ENCODE measurements at places on chromosomes 5 and 9.
A peak's percentile ranks its signal among the peaks of the same experiment; 100 is the strongest.

DNA sequence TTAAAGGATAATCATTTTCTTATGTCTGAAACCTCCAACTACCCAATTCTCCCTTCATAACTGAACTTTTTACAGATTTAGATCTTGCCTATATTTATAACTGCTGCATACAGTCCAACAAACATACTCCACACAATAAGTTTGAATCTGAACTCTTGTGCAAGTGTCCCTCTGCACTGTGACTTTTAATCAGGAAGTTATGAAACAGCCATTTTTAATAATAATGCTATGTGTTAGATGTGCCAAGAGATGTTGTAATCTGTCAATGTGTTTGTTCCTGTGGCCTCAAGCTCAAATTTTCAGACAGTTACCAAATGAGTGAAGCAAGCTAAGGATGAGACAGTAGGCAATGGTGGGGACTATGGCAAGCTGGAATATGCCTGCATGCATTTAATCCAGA is 57.6 kb upstream of the MTAP start:
- DNase-seq, result no peak

DNA sequence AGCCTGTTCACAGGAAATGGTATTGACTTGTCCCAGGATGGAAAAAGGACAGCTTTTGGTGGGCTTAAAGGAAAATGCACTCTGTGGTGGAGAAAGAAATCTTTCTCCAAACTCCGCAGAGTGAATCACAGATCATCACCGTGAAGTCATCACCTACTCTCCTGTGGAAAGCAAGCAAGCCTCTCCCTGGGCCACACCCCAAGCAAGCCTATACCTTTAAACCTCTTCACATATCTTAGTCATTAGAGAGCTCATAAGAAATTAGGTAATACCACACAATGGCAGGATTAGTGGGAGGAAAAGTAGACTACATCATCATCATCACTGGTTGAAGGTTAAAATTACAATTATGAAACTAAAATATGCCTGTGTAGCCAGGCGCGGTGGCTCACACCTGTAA is 23.2 kb downstream of the TLE1 start:
- DNase-seq, result no peak

GRCh38 chr9:116549061-116549664 is 137.9 kb upstream of the TRIM32 start:
- DNase-seq, result no peak

DNA sequence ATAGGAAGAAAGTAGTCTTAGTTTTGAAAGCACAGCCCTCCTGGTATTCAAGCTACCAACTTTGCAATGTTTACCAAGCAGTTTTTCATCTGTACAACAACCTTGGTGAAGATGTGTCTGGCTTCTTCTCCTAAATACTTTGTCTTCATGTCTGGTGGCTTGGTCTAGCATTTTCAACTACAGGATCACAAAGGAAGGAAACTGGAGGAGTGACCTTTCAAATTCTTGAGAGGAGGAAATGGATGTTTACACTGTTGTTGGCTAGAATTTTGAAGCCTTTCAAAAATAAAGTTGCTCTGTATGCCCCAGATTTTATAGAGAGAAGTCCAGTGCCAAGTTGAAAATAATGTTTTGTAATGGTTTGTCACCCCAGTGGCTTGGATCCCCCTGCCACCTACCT is 16.3 kb downstream of the PAM start:
- no peak for DNase-seq

- no peak for DNase-seq
These were observed 116.4 kb downstream of the SV2C start for GRCh38 chr5:76199336-76200318.

- no peak for DNase-seq
These were observed 41.9 kb upstream of the TNFAIP8 start for GRCh38 chr5:119313658-119314605.

GRCh38 chr5:757931-758697 is 26.4 kb downstream of the ZDHHC11B start:
- peak; percentile 59 for DNase-seq

DNA sequence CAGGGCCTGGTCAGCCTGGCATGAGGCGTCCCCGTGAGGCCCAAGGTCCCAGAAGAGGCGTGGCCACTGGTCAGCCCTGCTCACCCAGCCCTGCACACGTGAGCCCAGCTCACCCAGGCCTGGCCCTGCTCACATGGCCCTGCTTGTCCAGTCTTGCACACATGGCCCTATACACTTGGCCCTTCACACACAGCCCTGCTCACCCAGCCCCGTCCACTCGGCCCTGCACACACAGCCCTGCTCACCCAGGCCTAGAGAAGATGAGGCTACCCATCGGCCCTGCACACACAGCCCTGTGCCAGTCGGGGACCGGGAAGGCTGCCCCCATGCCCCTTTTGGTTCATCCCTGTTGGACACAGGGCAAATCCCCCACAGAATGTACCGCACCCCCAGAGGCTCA is 28.4 kb downstream of the ZDHHC11B start:
- peak; percentile 50 for DNase-seq

- no peak for DNase-seq
These were observed 454.9 kb downstream of the ENC1 start for GRCh38 chr5:74185599-74185998.

- DNase-seq, result no peak
These were observed 200.0 kb upstream of the IER5L start for GRCh38 chr9:129377931-129378661.

DNA sequence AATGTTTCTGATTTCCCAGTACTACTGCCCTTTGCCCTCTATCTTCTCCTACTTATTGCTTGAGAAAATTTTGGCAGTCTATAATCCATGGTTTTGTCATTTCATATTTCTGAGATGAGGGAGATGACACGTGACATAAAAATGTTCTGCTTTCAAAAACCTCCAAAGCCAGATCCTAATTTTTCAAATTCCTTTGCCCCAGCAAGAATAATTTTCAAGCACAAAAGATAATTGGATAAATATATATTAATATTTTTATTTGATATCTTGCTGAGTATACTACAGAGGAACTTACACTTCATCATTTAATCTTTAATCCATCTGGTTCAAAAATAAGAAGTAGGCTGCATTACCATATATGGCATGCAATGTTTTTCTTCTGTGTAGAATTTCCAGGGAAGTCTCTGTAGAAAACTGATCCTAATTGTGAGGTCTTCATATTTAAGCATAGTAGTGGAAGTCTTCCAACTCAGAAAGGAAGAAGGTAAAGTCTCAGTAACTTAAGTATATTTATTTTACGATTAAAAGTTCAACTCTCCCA is 1738.8 kb downstream of the EFNA5 start:
- DNase-seq, result no peak

GRCh38 chr5:180785121-180785781 is 17.4 kb downstream of the MGAT1 start:
- peak; percentile 45 for DNase-seq

DNA sequence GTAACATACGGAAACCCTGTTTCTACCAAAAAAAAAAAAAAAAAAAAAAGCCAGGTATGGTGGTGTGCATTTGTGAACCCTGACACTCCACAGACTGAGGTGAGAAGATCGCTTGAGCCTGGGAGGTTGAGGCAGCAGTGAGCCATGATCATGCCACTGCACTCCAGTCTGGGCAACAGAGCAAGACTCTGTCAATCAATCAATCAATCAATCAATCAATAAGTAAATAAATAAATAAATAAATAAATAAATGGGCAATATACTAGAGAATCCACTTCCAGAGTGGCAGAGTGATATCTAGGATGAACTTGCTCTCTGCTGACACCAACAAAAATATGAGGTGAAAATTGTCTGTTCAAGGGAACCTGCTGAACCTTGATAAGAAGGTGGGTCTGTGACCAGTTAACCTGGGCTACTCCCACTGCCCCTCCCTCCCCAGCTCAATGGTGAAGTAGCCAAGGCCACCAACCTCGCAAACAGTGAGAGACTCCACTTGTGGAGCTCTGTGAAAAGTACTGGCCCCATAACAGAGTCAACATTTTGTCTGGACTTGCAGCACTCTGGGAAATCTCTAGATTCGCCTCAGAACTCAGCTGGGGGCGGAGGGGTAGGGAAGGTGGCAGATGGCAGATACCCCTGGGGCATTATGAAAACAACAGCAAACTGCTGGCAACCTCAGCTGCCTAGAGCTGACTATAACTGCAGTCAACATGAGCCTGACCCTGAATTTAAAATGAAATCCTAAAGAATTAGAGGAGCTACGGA is 163.7 kb downstream of the ROR2 start:
- no peak for DNase-seq

GRCh38 chr5:59753599-59753998 is 139.9 kb downstream of the PDE4D start:
- DNase-seq, result no peak

DNA sequence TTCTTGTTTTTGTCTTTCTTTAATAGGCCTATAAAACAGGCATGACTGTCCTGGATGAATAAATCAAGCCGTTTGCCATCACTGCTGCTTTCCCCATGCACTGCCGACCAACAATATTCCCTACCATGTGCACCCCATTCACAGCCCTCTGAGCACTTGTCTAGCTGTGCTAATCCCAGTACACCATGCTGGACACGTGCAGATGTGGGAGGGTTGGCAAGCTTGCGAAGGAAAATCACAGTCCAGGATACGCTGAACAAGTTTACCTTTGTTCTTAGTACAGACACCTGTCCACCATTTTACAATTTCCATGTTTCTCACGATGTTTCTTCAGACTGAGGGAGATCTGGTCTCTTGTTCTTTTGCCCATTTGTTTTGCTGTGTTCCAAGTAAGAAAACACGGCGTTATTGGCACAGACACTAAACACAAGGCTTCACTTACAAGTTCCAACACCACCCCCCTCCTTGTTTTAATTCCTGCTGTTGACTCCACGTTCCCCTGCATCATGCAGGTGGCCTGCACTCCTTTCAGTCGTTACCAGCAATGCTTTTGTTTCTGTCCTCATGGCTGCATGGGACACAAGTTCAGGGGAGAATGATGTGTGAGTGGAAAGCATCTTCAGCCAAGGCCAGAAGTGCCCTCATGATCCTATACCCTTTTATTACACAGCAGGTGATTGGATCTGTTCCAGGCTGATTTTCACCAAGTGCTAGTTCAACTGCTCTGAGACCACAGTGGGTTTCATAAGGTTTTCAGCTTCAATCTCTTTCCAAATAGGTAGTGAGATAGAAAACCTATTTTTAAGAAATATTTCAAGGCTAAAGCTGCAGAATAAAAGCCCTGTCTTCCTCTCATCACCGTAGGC is 608.9 kb downstream of the IRX1 start:
- no peak for DNase-seq

GRCh38 chr9:86326536-86326935 is 27.7 kb downstream of the TUT7 start:
- DNase-seq, result no peak

DNA sequence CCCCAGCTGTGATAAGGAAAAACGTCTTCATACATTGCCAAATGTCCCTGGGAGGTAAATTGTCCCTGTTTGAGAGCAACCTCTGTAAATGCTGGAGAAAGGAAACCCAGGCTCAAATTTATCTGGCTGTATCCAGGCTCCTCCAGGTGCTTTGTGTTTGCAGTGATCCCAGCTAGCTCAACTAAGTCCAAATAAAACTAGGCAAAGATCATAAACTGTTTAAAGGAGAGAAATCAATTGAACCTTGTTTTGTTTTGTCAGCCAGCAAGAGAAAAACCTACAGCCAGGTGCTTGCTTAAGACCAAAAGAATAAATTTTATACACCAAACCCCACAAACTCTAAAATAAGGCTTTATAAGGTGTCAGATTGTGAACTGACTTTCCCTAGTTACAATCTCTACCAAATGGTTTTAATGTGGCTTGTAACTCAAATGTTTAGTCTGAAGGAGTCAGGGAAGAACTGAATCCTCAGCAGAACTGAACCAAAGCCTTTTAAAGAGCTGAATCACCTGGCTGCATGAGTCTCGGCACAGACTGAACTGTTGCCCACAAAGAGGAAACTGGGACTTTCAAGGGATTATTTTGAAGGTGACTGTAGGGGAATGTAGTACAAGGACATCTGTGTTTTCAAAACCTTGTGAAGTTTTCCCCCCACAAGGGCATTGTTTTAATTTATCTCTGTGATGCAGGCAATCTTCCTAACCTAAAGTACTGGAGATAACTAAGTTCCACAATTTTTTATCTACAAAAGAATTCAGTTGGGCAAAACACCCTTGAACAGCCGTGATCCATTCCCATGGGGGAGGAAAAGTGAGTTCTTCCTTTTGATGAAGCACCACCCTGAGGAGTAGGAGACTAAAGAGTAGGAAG is 201.7 kb upstream of the TARS1 start:
- no peak for DNase-seq

DNA sequence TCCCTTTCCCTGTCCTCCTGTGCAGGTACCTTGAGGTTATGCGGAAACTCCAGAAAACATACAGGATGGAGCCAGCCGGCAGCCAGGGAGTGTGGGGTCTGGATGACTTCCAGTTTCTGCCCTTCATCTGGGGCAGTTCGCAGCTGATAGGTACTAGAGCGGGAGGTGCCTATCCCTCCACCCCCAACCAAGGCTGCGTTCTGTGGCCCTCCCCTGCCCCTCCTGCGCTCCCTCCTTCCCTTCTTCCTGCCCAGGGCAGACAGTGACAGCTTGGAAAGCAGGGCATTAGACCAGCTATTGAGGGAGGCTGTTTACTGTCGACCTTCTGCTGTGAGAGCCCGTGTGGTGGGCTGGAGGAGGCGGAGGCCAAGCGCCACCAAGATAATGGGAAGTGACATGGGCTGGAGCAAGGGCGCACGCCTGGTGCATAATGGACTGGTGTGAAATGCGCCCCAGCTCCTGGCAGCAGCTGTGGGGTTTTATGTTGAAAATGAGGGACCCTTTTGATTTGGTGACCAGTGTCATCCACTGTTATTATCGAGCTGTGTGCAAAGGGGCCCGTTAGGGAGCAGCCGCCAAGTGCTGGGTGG is 25.3 kb downstream of the PTPA start:
- DNase-seq, result no peak

- DNase-seq, result no peak
These were observed 11.2 kb upstream of the CCDC152 start for GRCh38 chr5:42745426-42745825.

DNA sequence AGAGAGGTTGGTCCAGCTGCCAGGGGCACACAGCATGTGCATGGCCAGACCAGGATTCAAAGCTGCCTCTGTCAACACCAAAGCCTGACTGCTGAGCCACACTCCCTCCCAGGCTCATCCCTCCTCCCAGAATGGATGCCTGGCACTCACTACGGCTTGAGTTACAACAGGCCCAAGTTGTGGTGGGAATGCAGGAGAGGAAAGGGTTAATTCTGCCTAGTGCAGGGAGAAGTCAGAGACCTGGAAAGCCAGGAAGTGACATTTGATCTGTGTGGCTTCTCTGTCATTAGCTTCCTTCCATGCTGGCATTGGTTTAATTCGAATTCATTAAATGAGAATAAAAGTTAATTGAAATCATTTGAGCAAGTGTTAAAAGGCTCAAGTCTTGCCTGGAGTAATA is 150.0 kb downstream of the NSG2 start:
- DNase-seq, result no peak
